ENCODE measurements at places on chromosomes 4 and X. TPM values are rescaled to one million over a fixed set of nuclear protein-coding genes. Genes with fewer than 3 reads are reported as not detected.

The UGT2B10 gene
- not detected for total RNA-seq

The MEPE gene
- not detected for total RNA-seq

DNA sequence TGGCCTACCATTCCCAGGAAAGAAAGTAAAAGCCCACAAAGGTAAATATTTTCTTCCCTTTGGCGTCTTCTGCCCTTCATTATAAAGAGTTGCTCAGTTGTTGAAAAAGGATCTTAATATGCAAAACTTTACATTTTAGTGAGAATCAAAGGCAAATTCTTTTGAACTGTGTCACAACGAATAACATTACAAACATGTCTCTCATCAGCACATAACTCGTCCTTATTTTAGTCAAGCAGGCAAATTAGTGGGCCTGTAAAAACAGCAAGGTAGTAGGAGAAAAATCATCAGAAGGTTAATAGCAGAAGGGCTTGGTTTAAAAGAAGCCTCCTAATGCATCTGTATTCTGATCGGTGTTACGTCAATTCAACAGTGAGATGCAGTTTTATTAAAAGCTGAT, 647.3 kb upstream of the DIPK2B start:
- no peaks in the 10 kb centered on the region for H3K4me1 ChIP-seq
- no peak overlapping the region for H3K27ac ChIP-seq
- H3K4me3 ChIP-seq = no peak overlapping the region
- no peak for DNase-seq
- no peaks in the 10 kb centered on the region for H3K36me3 ChIP-seq
- H3K27me3 ChIP-seq = no peaks in the 10 kb centered on the region

GRCh38 chr4:77821775-77822174, 2.6 kb upstream of the CNOT6L start:
- DNase-seq = no peak
- H3K4me3 ChIP-seq = no peak overlapping the region
- H3K27ac ChIP-seq = no peak overlapping the region
- peaks cover 39% of the 10 kb centered on the region for H3K4me1 ChIP-seq
- no peaks in the 10 kb centered on the region for H3K36me3 ChIP-seq

DNA sequence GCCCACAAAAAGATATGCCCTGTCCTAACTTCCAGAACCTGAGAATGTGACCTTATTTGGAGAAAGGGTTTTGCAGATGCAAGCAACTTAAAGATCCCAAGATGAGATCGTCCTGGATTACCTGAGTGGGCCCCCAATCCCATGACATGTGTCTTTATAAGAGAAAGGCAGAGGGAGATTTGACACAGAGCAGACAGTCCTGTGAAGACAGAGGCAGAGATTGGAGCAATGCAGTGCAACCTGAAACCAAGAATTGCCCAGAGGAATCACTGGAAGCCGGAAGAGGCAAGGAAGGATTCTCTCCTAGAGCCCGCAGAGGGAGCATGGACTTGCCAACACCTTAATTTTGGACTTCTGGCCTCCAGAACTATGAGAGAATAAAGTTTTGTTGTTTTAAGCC, 171.5 kb downstream of the SMIM20 start:
- no peak overlapping the region for H3K27ac ChIP-seq
- H3K4me3 ChIP-seq = no peak overlapping the region
- DNase-seq = no peak
- H3K36me3 ChIP-seq = no peaks in the 10 kb centered on the region
- H3K27me3 ChIP-seq = no peaks in the 10 kb centered on the region
